ENCODE measurements at places on chromosomes 6 and 20. TPM values are rescaled to one million over a fixed set of nuclear protein-coding genes. Genes with fewer than 3 reads are reported as not detected.

- no peak for DNase-seq
- H3K27me3 ChIP-seq: no peaks in the 10 kb centered on the region
- H3K36me3 ChIP-seq: no peaks in the 10 kb centered on the region
- H3K27ac ChIP-seq: no peak overlapping the region
- H3K4me3 ChIP-seq: no peak overlapping the region
These were observed 117.9 kb downstream of the ISM1 start for GRCh38 chr20:13338999-13339411.

GRCh38 chr6:38725414-38726183 is 10.5 kb downstream of the DNAH8 start:
- no peak overlapping the region for H3K27ac ChIP-seq
- no peaks in the 10 kb centered on the region for H3K27me3 ChIP-seq

GRCh38 chr20:37142708-37143107 is 36.4 kb upstream of the RPN2 start:
- no peak for DNase-seq
- no peak overlapping the region for H3K27ac ChIP-seq
- no peaks in the 10 kb centered on the region for H3K36me3 ChIP-seq
- no peaks in the 10 kb centered on the region for H3K4me1 ChIP-seq
- no peak overlapping the region for H3K4me3 ChIP-seq

DNA sequence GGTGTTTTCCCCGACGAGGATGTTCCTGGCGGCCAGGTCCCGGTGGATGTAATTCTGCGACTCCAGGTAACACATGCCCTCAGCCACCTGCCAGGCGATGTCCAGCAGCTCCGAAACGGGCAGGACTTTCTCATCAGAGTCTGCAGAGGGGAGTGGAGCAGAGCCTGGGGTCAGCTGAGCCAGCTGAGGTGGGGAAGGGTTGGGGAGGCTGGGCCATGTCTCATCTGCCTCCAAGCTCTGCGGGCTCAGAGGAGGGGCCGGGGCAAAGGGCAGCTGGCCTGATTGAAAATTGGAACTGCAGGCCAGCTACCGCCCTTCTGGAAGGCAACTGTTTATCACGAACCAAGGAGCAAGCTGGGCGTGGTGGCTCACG is 6.4 kb downstream of the PTK6 start:
- no peaks in the 10 kb centered on the region for H3K36me3 ChIP-seq
- H3K27me3 ChIP-seq: no peaks in the 10 kb centered on the region
- H3K27ac ChIP-seq: no peak overlapping the region

DNA sequence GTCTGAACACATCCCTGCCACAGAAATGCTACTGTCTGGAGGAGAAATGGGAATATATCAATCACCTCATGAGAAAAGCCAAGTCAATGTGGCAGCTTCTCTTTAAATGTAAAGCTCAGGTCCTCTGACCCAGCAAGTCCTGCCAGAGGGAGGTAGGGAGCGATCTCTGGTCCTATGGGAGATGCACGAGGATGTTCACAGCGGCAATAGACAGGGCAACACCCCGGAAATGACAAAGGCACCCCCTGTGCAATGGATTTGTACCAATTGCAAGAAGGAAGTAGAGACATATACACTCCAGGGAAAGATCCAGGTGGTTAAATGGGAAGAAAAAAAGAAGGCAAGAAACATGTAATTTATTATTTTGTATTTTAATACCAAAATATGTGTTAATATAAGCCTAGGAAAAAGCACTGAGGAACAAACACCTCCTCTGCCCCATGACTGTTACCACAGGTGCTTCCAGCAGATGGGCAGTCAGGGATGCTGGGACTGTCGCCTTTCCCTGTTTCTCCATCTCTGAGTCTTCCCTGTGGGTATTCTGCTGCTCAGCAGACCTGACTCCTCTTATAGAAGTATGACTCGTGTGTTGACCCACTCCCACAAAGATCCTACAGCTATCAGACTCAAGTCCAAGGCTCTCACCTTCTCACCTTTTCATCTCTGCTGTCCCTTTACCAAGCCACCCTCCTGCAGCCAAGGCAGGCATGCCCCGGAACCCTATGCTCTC is 20.8 kb downstream of the ATP9A start:
- H3K27ac ChIP-seq: peak overlapping the region; percentile 48
- no peaks in the 10 kb centered on the region for H3K36me3 ChIP-seq
- no peak for DNase-seq
- H3K27me3 ChIP-seq: no peaks in the 10 kb centered on the region

GRCh38 chr6:135265278-135265677 is 84.2 kb downstream of the MYB start:
- H3K4me3 ChIP-seq: no peak overlapping the region
- no peaks in the 10 kb centered on the region for H3K4me1 ChIP-seq
- H3K27ac ChIP-seq: no peak overlapping the region
- no peak for DNase-seq
- no peaks in the 10 kb centered on the region for H3K36me3 ChIP-seq
- H3K27me3 ChIP-seq: no peaks in the 10 kb centered on the region

- H3K36me3 ChIP-seq: no peaks in the 10 kb centered on the region
- H3K27me3 ChIP-seq: no peaks in the 10 kb centered on the region
- no peaks in the 10 kb centered on the region for H3K4me1 ChIP-seq
These were observed 10.8 kb downstream of the RBCK1 start for GRCh38 chr20:418858-419365.

DNA sequence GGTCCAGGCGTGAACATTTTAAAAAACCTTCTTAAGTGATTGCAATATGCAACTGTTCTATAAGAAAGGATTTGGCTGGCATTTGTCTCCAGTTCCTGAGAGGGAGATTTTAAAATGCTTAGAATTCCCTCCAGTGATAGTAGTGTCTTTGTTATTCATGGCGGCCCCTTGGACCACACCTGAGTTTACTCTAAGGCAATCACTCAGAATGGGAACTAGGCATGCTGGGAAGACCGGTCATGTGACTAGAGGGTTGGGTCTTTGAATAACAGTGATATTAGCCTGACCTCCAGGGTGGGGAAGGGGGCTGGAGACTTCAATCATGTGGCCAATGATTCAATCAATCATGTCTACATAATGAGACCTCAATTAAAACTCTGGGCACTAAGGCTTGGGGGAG is 50.7 kb upstream of the UTRN start:
- H3K36me3 ChIP-seq: no peaks in the 10 kb centered on the region
- no peaks in the 10 kb centered on the region for H3K4me1 ChIP-seq

DNA sequence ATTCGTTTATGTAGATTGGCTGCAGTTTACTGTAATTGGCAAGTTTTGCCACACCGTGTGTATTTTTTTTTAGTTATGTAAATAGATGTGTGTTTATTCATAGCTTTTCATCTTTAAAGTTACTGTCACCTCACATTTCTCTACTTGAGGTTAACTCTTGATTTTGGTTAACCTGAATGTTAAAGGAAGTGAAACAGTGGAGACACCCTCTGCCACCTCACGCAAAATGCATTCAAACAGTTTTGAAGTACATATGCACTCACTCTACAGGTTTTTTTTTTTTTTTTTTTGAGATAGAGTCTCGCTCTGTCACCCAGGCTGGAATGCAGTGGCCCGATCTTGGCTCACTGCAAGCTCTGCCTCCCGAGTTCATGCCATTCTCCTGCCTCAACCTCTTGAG is 17.7 kb downstream of the OR2A4 start:
- no peaks in the 10 kb centered on the region for H3K27me3 ChIP-seq
- H3K27ac ChIP-seq: no peak overlapping the region
- H3K36me3 ChIP-seq: no peaks in the 10 kb centered on the region
- no peak overlapping the region for H3K4me3 ChIP-seq
- H3K4me1 ChIP-seq: no peaks in the 10 kb centered on the region
- DNase-seq: no peak

DNA sequence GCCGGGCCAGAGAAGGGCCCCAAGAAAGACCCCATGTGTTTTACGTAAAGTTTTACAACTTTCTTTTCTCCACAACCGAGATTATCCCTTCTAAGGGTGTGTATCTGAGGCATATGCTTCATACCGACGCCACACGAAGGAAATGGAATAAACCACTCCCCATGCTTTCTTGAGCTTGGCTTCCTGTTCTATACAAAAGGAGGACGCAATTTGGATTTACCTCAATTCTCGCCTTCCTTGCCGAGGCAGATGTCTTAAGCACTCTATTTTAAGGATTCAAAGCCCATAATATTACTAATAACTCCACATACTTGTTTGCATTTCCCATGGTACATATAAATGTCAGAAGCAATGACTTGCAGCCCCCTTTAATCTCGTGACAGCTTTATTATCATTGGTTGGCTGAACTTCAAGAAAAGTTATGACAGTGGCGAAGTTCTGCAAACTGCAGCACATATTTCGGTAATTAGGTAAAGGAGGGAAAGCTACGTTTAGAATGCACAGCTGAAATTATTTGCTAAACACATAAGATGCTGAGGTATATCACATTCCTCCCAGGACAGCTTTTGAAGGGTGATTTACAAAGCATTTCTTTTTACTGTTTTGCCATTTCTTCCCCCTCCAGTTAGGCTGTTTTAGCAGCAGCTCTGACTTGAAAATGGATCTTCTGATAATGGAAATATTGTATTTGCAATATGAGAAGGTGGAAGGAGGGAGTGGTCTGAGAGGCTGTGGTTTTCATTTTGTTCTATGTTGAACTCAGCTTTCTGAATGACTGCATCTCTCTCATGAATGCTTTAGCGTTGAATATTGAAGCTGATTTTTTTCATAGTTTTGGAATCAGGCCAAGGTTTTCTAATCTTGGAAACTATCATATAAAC is 330.5 kb downstream of the EPHA7 start:
- H3K27ac ChIP-seq: no peak overlapping the region
- DNase-seq: no peak
- H3K4me1 ChIP-seq: no peaks in the 10 kb centered on the region
- H3K36me3 ChIP-seq: no peaks in the 10 kb centered on the region
- H3K27me3 ChIP-seq: no peaks in the 10 kb centered on the region
- H3K4me3 ChIP-seq: no peak overlapping the region

GRCh38 chr6:112018619-112019416 is 35.1 kb upstream of the CCN6 start:
- no peaks in the 10 kb centered on the region for H3K27me3 ChIP-seq
- no peaks in the 10 kb centered on the region for H3K4me1 ChIP-seq
- H3K36me3 ChIP-seq: no peaks in the 10 kb centered on the region
- no peak for DNase-seq

DNA sequence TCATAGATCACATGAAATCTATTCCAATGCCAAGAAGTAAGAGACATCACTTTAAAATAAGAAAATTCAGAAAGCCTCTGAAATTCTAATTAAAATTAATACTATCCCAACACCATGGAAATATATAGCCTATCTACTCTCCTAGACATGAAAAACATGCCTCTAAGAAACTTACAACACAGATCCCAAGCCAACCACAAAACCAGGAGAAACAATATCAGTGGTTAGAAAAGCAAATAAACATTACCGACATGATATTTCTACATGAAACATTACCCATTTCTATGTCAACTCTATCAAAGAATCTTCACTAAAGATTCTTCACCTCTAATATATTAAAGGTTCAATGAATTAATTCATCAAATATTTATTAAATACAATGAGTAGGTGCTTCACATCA is 4.8 kb downstream of the EPB41L2 start:
- H3K27ac ChIP-seq: no peak overlapping the region
- no peaks in the 10 kb centered on the region for H3K36me3 ChIP-seq
- H3K27me3 ChIP-seq: no peaks in the 10 kb centered on the region
- no peak for DNase-seq
- H3K4me3 ChIP-seq: no peak overlapping the region

GRCh38 chr20:37808233-37809070 is 94.5 kb upstream of the VSTM2L start:
- H3K4me3 ChIP-seq: no peak overlapping the region
- H3K27ac ChIP-seq: no peak overlapping the region
- no peaks in the 10 kb centered on the region for H3K4me1 ChIP-seq

GRCh38 chr6:25709761-25710160 is 44.8 kb upstream of the SLC17A4 start:
- no peaks in the 10 kb centered on the region for H3K4me1 ChIP-seq
- H3K27me3 ChIP-seq: no peaks in the 10 kb centered on the region
- H3K36me3 ChIP-seq: no peaks in the 10 kb centered on the region
- H3K27ac ChIP-seq: no peak overlapping the region
- H3K4me3 ChIP-seq: no peak overlapping the region
- no peak for DNase-seq

- H3K27me3 ChIP-seq: no peaks in the 10 kb centered on the region
- H3K36me3 ChIP-seq: no peaks in the 10 kb centered on the region
- no peaks in the 10 kb centered on the region for H3K4me1 ChIP-seq
- no peak overlapping the region for H3K27ac ChIP-seq
- no peak for DNase-seq
- no peak overlapping the region for H3K4me3 ChIP-seq
These were observed 96.1 kb upstream of the FAM8A1 start for GRCh38 chr6:17504005-17504404.

DNA sequence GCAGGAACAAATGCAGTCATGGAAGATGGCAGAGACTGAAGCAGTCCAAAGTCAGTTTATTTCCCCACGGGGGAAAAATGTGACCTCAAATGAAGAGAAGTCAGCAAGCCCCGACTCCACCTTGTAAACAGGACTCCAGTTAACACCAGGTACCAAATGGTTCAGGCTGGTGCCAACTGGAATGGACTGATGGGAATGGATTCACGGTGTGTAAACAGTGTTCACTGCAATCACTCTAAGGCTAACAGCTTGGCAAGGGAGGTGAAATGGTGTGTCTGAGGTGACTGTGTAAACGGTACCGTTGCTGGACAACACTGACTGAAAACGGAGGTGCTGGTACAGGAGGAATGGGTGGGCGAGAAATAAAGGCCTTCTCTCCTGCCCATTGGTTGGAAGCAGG is 12.0 kb downstream of the PLAGL2 start:
- H3K27me3 ChIP-seq: no peaks in the 10 kb centered on the region
- H3K27ac ChIP-seq: no peak overlapping the region
- DNase-seq: no peak
- H3K4me1 ChIP-seq: no peaks in the 10 kb centered on the region
- H3K4me3 ChIP-seq: no peak overlapping the region
- peaks cover 63% of the 10 kb centered on the region for H3K36me3 ChIP-seq

Gene TCP11
- total RNA-seq: not detected

Gene OPRL1
- not detected for total RNA-seq

Gene LINC00237
- total RNA-seq: not detected

Gene SLC26A8
- total RNA-seq: not detected

Gene CRISP1
- total RNA-seq: not detected

Gene CD24
- 119 TPM for total RNA-seq

Gene EDN3
- total RNA-seq: 54.3 TPM

Gene CD83
- total RNA-seq: 15.7 TPM

Gene COL19A1
- total RNA-seq: 0.35 TPM

Gene TGM3
- total RNA-seq: not detected

Gene SLC35A1
- 14.1 TPM for total RNA-seq

Gene FGD2
- 292 TPM for total RNA-seq

Gene DEFB124
- total RNA-seq: not detected

Gene TDRD6
- total RNA-seq: 0.67 TPM

All from Peyer's patch (tissue), 4 donors.